NB4 (cell line): ENCODE measurements at places on chromosomes 13 and 19.

GRCh38 chr13:23159205-23159759, 21.5 kb upstream of the SGCG start:
- DNase-seq = peak; percentile 50

DNA sequence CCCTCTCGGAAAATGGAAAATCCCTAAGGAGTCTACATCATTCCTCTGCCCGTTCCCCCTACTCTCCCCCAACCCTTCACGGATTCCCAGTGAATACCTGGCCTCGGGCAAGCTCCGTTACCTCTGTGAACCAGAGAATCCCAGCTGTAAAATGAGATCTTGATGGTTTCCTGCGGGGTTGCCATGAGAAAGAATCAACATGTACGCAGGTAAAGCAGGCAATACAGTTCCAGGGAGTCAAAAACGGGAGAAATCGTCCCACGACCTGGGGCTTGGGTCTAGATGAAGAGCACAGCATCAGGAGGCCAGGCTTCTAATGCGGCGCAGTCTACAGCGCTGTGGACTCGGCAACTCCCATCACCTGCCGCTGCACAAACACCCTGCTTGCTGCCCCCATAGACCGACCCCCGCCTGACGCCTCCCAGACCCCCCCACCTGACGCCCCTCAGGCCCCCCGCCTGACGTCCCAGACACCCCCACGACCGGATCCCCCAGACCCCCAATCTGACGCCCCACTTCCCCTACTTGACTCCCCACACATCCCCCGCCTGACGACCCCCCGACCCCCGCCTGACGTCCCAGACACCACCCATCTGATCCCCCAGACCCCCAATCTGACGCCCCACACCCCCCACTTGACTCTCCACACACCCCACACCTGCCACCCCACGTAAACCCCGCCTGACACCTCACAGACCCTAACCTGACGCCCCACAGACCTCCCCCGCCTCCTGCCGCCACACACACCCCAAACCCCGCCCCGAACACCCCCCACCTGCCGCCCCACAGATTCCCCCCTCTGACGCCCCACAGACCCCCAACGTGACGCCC, 680 bp downstream of the LIG4 start:
- DNase-seq = no peak

DNA sequence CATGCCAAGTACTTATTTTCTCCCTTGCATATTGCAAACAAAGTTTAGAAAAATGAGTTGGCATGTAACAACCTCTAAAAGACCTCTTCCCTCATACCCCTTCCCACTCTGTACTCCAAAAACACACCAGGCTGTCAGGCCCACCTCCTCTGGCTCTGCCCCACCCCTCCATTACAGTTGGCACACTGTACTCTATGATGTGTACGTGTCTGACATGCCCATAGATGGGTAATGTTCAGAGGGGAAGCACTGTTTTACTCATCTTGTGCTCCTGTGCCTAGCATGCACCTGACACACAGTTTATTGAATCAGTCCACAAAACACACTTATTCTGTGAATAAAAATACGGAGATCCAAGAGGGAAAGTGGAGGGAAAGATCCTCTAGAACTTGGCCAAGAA, 45.6 kb downstream of the SERPINE3 start:
- no peak for DNase-seq

DNA sequence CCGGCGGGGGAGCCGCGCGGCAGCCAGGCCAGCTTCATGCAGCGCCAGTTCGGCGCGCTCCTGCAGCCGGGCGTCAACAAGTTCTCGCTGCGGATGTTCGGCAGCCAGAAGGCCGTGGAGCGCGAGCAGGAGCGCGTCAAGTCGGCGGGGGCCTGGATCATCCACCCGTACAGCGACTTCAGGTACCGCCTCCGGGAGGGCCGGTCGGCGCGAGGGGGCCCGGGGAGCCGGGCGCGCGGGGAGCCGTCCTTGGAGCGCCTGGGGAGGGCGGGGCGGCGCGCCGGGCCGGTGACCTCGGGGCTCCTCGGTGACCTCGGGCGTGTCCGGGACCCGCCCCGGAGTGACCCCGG, 690 bp downstream of the HCN2 start:
- no peak for DNase-seq

- DNase-seq = no peak
Observed at GRCh38 chr19:13373599-13373998, 132.7 kb downstream of the CACNA1A start.

DNA sequence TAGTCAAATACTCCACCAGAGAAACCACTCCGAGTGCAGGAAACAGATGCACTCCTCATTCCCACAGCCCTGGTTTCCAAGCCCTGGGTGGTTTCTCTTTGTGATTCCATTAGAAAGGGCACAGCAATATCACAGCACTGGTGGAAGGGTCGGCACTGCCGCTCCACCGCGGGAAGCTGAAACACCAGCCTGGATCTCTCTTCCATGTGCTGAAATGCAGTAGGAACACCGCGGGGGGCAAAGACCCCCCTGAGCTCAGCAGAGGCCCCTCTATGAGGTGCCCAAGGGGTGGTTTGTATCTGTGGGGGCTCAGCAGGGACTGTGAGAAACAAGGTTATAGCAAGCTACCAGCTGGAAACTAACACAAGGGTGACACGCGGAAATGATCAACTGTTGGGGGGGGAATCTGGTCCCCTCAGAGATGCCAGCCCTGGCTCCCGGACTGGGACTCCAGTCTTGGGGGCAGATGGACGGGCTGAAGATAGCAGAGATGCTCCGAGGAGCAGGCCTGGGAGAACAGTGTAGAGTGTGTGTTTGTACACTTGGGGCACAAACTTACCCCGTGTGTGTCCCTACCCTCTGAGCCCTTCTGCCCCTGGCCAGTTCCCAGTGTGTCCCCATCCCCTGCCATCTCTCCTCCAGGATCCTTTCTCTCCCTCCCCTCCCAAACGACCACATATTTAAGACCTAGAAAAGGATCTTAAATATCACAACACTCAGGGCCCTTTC, 1.8 kb downstream of the ZFR2 start:
- DNase-seq = no peak

GRCh38 chr13:73365252-73365651, 306.4 kb downstream of the KLF5 start:
- DNase-seq = no peak

DNA sequence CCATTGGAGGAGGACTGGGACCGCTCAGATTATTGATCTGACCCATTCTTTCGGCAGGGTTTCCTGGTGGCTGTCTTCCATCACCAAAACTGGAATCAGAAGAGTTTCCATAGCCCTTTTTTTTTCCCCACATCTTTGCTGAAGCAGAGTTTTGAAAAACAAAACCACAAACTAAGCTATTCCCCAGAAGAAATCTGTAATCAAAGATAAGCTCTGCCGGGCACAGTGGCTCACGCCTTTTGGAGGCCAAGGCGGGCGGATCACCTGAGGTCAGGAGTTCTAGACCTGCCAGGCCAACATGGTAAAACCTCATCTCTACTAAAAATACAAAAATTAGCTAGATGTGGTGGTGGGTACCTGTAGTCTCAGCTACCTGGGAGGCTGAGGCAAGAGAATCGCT, 4.2 kb upstream of the ICAM1 start:
- DNase-seq = no peak

DNA sequence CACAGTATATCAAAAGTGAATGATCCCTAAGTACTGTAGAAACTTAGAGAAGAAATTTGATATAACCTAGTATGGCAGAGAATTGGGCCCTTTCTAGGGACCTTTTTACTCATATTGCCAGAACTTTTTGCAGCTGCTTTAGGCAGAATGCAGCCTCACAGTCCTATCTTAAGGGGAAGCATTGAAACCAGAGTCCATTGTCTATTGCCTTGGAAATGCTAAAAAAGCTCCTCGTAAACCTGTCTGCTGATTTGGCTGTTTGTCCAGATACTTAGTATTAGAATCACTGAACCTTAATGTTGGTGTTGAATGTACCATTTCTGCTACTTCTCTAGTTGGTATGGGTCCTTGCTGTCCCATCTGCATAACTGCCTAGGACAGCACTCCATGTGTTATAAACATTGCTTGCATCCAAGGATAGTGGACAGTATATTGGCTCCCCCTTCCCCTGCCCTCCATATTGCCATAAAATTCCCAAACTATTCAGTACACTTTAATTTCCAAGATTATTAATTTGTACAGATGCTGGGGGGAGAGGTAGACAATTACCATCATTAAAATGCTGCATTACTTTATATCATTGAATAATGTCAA, 36.1 kb downstream of the LSM14A start:
- no peak for DNase-seq

- no peak for DNase-seq
Observed at GRCh38 chr13:103272770-103273169, 206.6 kb upstream of the SLC10A2 start.

GRCh38 chr13:113452942-113453901, at the start of gene ADPRHL1:
ADPRHL1 (minus strand) TSS chr13:113453488; CDS start chr13:113453437, 51 bp downstream.
- peak; percentile 44 for DNase-seq

GRCh38 chr13:42623916-42624315, 50.0 kb downstream of the TNFSF11 start:
- no peak for DNase-seq

DNA sequence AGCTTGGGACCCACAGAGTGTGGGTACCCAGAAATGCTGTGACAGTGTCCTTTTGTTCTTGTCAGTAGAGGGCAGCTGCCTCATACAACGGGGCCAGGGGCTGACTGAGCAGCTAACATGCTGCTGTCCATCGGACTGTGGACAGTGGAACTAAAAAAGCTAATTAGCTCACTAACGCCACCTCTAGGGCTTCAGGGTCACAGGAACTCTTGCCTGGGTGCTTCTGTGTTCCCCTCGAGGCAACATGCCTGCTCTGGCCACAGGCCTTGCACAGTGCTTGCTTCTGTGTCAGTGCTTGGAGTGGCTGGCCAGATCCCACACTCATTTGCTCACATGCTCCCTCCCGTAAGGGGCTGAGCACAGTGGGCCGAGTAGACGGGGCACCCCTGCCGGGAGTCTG, 377.0 kb downstream of the OLFM4 start:
- DNase-seq = no peak

DNA sequence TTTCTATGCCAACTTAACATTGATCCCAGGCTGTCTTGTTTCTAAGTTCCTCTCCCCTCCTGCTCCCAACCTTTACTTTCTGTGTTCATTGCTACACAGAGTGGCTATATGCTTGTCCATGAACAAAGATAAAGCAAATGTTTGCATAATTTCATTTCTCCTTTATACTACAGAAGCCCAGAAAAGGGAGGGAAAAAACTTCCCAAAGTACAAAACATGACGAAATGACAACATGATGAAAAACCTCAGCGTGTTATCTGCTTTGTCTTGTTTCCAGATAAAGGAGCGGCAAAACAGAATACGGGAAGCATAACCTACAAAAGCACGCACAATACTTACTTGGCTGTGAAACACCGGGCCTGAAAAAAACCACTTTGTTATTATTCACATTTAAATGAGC, 336.8 kb downstream of the DNAJC15 start:
- DNase-seq = no peak

DNA sequence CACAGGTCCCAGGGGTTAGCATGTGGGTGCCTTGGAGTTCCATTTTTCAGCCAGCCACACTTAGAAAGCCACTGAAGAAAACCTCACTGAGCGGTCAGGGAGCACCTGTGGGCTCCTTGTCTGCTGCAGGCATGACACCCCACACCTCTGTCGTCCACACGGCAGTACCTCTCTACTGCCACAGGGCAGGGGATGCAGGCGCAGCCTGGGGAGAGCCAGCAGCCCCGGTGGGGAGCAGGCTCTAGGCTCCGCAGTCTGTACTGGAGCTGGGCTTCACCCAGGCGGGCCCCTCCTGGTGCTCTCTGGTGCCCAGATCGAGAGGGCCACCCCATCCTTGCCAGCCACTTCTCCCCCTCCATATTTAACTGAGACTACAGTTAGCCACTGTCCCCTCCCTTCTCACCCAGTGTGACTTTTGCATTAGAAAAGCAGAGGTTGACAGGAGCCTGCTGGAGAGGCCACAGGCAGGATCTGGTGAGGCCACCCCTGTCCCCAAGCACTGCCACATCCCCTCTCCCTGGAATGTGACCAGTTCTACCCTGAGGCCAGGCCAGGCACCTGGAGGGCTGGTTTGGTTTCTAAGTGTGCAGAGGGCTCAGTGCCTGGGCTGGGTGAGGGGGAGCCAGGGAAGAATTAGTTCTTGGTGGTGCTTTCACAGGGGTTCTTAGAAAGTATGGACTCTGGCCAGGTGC, 104.4 kb downstream of the KDM4B start:
- DNase-seq = no peak

GRCh38 chr19:56538761-56539263, at the start of gene ZFP28:
ZFP28 (plus strand) TSS chr19:56538948; CDS start chr19:56539019, 71 bp downstream.
- DNase-seq = no peak

DNA sequence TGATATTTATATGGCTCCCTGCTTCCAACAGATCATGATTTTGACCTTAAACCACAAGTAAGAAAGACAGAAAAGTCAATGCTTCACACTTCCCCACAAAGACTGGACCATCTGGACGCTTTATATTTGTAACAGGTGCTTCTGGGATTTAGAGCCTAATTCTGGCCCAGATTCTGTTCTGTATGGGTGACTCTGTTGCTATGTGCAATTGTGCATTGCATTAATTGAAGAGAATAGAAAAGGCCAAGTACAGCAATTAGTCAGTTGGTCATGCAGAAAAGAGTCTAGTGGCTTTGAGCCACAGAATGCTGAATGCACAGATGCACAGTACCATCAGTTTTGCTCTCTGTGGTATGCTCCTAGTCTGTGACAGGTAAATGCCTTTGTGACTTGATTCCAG, 657.4 kb upstream of the ATXN8OS start:
- no peak for DNase-seq

GRCh38 chr19:51760697-51761356, at the start of gene FPR2:
FPR2 (plus strand) TSS chr19:51761180; CDS start chr19:51768659, 7,479 bp downstream.
- DNase-seq = peak; percentile 64

GRCh38 chr19:46412650-46413261, 608 bp downstream of the CCDC8 start:
- DNase-seq = no peak

GRCh38 chr13:75312884-75313520, 169.0 kb downstream of the TBC1D4 start:
- peak; percentile 7 for DNase-seq

GRCh38 chr13:110576070-110576394, 14.5 kb upstream of the RAB20 start:
- DNase-seq = no peak

DNA sequence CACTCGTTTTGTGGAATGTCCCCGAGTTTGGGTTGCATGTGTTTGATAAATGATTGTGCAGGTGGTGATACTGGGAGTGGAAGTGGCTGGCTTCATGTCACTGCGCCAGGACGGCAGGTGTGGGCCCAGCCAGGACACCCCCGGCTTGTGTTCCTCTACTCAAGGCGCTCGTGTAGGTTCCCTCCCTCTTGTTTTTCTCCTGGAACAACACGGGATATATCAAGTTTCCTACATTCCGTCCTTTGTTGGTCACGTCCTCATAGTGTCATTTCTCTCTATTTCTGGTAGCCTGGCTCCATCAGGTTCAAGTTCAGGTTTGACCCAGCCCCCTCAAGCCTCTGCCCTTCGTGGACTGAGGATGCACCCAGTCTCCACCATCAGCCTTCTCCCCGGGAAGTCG, 16.3 kb downstream of the IL17D start:
- no peak for DNase-seq

GRCh38 chr13:30371649-30372265, 50.5 kb upstream of the UBE2L5 start:
- peak; percentile 100 for DNase-seq

- DNase-seq = peak; percentile 66
Observed at GRCh38 chr13:51542346-51543242, 41.7 kb upstream of the WDFY2 start.

- DNase-seq = peak; percentile 87
Observed at GRCh38 chr19:41531438-41532311, 44.3 kb upstream of the CEACAM21 start.
